ENCODE measurements at places on chromosomes 1 and 21.

GRCh38 chr1:3482378-3482849, 27.9 kb downstream of the ARHGEF16 start:
- no peak for DNase-seq

- DNase-seq, result no peak
These were observed 5.8 kb downstream of the TINAGL1 start for GRCh38 chr1:31581821-31582810.

GRCh38 chr1:238639861-238640260, 746.5 kb upstream of the CHRM3 start:
- DNase-seq, result no peak

DNA sequence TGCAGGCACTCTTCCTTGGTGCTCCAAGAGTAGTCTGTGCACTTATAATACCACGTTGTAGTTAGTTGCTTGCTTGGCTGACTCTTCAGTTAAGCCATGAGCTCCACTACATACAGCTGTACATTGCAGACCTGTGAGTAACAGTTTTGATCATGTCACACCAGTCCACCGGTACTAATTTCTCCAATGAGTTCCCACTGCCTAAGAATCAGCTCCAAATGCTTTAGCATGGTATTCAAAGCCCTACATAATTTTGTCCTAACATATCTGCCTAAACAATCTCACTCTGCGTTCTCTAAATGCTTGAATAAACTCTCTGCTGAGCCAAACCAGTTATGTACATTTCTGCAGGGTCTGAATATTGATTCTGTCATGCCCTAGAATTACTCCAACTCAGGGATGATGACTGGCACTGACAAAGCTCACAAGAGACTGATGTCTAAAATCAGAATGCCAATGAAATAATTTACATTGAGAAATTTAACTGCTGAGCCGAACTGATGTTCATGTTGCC, 200.7 kb downstream of the LHX8 start:
- DNase-seq, result no peak

DNA sequence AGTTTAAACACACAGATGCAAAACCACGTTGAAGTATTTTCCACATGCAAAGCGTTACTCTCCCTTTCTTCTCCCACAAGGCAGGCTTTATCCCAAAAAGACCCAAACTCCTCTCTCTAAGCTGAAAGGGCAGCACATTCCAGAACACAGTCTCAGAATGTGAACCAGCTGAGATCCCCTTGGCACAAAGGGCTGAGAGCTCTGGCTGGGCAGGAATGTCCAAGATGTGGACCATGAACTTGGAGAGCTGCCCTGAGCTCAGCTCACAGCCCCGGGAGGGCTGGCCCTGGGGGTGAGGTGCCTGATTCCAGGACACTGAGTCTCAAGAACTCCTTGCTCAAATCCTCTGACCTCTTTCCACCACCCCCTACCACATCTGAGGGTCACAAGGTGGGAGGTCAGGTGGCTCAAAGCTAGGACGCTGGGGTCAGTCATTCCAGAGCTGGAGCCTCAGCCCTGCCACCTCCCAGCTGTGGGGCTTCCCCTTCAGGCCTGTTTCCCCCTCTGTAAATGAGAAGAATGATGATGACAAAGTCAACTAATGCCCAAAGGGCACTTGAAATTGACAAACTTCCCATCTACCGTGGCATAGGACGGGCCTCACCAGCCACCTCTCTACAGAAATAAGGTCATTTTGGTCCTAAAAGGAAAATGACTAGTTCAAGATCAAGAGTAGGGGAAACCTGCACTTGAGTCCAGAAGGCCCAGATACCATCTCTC, 11.5 kb downstream of the ALDH4A1 start:
- DNase-seq, result no peak

DNA sequence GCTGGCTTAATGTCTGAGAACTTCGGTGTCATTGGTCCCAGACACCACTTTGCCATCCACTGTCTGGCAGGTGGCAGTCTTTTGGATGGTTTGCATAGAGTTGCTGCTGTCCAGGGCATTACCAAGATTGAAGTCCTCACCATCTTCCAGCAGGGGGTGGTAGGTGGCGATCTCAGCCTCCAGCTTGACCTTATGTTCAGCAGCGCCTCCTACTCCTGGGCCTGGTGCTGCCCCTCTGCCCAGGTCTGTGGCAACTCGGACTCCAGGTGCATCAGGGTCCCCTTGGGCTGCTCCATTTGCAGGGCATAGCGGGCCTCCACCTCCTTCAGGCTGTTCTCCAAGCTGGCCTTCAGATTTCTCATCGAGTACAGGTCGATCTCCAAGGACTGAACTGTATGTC, 573.3 kb upstream of the NCAM2 start:
- no peak for DNase-seq

DNA sequence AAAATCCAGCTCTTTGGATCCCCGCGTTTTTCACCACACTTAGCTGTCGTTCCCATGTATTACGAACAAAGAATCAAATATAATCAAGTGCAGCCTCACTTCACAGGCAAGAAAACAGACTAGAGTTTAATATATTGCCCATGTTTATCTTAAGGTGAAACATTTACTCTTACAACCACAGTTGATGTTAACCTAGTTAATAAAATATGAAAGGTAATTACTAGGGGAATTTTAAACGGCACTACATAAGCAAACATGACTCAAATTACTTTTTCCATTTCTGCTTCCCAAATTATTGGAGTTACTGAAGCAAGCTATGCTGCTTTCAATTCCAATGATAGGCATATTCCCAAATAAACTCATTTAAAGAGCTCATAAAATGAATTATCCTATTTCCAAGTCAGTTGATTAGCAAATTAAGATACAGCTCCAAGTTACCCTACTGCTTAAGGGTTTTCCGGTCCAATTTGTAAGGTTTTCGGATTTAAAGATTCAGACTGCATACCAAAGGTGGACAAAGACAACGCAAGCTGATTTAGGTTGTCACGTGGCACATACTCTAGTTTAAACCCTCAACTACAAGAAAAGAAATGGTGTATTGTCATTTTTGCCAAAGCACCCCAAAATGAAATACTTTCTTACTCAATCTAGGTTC, 5.9 kb downstream of the COX20 start:
- DNase-seq, result no peak

DNA sequence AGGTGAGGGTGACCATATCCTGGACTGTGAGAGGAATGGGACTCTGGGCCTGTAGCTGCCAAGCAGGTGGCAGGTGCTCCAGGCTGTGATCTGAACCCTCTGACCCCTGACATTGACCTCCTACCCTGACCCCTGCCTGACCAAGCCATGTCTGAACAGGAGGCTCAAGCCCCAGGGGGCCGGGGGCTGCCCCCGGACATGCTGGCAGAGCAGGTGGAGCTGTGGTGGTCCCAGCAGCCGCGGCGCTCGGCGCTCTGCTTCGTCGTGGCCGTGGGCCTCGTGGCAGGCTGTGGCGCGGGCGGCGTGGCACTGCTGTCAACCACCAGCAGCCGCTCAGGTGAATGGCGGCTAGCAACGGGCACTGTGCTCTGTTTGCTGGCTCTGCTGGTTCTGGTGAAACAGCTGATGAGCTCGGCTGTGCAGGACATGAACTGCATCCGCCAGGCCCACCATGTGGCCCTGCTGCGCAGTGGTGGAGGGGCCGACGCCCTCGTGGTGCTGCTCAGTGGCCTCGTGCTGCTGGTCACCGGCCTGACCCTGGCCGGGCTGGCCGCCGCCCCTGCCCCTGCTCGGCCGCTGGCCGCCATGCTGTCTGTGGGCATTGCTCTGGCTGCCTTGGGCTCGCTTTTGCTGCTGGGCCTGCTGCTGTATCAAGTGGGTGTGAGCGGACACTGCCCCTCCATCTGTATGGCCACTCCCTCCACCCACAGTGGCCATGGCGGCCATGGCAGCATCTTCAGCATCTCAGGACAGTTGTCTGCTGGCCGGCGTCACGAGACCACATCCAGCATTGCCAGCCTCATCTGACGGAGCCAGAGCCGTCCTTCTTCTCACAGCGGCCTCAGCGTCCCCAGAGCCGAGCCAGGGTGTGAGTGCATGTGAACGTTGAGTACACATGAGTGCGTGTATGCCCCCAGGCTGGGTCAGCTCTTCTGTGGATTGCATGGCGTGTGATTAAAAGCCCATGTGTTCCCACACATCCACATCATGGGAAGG, 3.1 kb downstream of the TMEM125 start:
- no peak for DNase-seq

DNA sequence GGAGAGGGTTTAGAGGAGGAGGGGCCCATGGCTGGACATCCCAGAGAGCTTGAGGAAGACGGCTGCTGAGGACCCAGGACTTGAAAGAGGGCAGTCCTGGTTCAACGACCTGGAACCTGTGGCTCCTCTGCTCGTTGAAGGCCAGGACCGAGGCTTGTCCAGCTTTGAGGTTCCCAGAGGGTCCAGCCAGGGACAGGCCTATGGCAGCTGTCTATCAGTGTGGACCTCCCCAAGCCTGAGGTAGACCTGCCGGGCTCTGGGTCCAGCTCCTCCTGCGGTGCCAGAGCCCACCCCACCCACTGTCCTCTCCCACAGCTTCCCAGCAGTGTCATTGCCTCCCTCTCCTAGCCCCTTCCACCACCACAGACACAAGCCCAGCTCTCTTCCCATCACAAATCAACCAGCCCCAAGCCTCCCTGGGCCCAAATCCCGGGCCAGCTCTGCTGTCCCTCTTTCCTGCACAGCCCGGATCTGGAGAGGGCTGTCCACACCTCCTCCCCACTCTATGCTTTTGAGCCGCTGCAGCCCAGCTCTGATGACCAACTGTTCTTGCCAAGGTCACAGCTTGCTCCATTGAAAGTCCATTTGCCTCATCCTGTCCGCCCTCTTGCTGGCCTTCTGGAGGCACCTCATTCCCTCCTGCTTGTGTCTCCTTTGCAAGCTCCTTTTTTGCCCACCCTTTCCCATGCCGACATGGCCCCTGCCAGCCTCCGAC, 48.7 kb upstream of the EDN2 start:
- DNase-seq, result no peak

GRCh38 chr1:77847621-77848080, 40.8 kb upstream of the NEXN start:
- no peak for DNase-seq
